ENCODE measurements at places on chromosomes 6 and 20. TPM values are rescaled to one million over a fixed set of nuclear protein-coding genes. Genes with fewer than 3 reads are reported as not detected.

SIRPB2 gene
- 0.95 TPM for polyA plus RNA-seq

- no peak for DNase-seq
Observed at GRCh38 chr6:150322466-150322871, 46.3 kb upstream of the IYD start.

DNA sequence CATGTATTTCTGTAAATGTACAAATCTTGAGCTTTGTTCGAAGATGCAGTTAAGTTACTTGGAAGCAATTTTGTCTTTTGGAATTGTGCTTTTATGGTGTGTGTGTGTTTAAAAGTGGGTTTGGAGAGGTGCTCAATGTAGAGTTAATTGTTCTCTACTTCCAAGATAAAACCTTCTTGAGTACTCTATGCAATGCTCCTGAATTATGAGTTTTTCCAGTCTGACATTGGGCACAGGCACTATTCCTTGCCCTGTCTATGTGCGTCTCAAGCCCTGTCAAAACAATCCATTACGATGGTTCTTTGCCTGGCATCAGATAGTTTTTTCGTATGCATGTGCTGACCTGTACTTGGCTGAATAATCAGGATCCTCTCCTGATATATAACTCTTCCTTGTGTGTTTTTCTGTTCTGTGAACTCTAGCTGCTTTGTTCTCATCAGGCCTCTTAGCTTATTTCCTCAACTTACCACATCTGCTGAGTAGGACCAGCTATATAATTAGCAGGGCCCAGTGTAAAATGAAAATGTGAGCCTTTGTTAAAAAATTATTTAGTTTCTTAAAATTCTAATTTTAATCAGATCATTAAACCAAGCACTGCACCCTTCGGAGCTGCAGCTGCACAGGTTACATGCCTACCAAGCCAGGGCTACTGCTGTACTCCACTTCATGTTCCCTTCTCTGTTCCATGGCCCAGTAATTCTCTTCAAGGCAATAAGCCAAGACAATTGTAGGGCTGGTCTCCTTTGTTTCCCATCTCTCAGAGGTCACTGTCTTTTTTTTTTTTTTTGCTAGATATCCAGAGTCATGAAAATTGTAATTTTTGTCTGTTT lies 160.1 kb downstream of the ZFAND3 start:
- DNase-seq: no peak

LPIN3 gene
- polyA plus RNA-seq: 0.25 TPM

ABHD16B gene
- polyA plus RNA-seq: not detected

GRCh38 chr6:169070506-169071176 lies 183.0 kb downstream of the THBS2 start:
- no peak for DNase-seq

- DNase-seq: no peak
Observed at GRCh38 chr6:152271776-152272464, 365.2 kb downstream of the SYNE1 start.

RIPOR3 gene
- polyA plus RNA-seq: 0.29 TPM

GRCh38 chr20:24465730-24466129 lies 3.7 kb upstream of the SYNDIG1 start:
- no peak for DNase-seq

DNA sequence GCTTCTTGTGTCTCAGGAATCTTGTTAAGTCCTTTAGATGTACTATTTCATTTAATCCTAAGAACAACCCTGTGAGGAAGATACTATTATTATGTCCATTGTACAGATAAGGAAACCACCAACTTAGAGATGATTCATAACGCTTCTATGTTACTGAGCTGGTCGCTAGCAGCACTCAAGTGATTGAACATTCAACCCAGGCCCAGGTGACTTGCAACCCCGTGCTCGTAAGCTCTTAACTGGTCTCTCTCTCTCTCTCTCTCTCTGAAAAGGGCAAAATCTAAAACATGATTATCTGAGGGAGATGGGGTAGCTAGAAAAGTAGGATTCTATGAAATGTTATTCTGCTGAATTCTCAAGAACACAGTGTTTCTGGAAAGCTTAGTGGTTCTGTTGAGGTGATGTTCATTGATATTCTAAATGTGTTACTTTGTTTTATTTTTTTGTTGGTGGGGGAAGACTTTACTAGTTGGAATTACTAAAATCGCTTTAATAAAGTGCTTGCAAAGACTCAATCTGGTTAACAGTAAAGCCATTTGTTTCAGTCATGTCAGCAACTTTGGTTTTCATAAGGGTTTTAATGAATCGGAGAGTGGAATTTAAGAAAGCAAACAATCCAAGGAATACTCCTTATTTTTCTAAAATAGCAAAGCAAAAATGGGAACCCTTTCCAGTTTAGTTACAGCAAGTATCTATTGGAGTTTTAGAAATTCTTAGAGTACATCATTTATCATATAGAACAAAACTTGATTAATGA lies 265.0 kb upstream of the TAB2 start:
- no peak for DNase-seq

Measured in brain (organoid and tissue), 16 donors.